Heart right ventricle (tissue), 16 donors: ENCODE measurements at places on chromosomes 2 and 18. TPM values are rescaled to one million over a fixed set of nuclear protein-coding genes. Genes with fewer than 3 reads are reported as not detected.

- DNase-seq, result peak; percentile 50
- no peaks in the 10 kb centered on the region for H3K36me3 ChIP-seq
- H3K4me3 ChIP-seq, result peak within 1 kb of the TSS; percentile 68
- peaks cover 18% of the 10 kb centered on the region for H3K27me3 ChIP-seq
Measured at GRCh38 chr2:19358242-19359020, at the start of gene OSR1. Gene OSR1 (minus strand): TSS chr2:19358623. CDS start chr2:19353805, 4,818 bp downstream.

PPP1R1C gene
- 4.9 TPM for polyA plus RNA-seq

CNTNAP5 gene
- not detected for polyA plus RNA-seq

NR4A2 gene
- polyA plus RNA-seq, result 1.1 TPM

- H3K4me3 ChIP-seq, result no peak overlapping the region
- H3K36me3 ChIP-seq, result no peaks in the 10 kb centered on the region
- peaks cover 20% of the 10 kb centered on the region for H3K4me1 ChIP-seq
- DNase-seq, result no peak
Measured at GRCh38 chr18:63175264-63175663, 144.3 kb downstream of the BCL2 start.
